ENCODE measurements at places on chromosomes 3 and 15.

- no peak for DNase-seq
Measured at GRCh38 chr3:42802876-42803413, 1.3 kb downstream of the HIGD1A start.

- DNase-seq = no peak
Measured at GRCh38 chr15:43774062-43774461, 2.7 kb downstream of the ELL3 start.

- DNase-seq = no peak
Measured at GRCh38 chr15:29652595-29652994, 169.7 kb downstream of the TJP1 start.

DNA sequence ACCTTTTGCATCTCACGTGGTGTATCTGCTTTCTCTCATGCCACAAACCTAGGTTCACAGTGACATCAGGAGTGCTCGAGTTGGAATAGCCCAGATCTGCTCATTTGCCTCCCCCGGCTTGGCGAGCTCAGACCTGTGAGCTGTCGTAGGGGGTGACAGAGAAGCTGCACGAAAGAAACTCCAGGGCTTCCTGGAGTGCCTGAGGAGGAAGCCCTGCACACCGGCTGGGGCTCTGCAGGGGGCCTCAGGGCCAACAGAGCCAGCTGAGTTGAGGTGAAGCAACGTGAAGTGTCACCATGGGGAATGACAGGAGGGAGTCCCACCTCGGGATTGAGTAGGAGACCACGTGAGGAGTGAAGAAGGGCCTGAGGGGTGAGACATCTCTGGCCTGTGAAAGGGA lies 62.5 kb downstream of the RPN1 start:
- DNase-seq = no peak

- no peak for DNase-seq
Measured at GRCh38 chr3:124303305-124303910, 311.5 kb upstream of the ROPN1 start.

DNA sequence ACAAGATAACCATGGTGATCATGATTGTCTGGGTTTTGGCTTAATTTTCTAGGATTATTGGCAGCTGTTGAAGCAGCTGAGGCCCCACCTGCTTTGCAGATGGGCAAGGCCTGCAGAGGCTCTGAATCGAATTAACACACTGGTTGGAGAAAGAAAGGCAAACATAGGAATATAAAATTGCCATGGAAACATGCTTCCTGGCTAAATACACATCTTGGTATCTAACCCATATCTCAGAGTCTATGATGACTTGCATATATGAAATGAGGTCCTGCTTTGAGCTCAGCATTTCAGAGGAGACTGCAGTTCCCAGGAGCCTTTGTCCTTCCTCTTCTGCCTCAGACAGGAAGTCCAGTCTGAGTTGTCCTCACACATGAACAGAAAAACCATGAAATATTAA lies 24.3 kb upstream of the SV2B start:
- no peak for DNase-seq

DNA sequence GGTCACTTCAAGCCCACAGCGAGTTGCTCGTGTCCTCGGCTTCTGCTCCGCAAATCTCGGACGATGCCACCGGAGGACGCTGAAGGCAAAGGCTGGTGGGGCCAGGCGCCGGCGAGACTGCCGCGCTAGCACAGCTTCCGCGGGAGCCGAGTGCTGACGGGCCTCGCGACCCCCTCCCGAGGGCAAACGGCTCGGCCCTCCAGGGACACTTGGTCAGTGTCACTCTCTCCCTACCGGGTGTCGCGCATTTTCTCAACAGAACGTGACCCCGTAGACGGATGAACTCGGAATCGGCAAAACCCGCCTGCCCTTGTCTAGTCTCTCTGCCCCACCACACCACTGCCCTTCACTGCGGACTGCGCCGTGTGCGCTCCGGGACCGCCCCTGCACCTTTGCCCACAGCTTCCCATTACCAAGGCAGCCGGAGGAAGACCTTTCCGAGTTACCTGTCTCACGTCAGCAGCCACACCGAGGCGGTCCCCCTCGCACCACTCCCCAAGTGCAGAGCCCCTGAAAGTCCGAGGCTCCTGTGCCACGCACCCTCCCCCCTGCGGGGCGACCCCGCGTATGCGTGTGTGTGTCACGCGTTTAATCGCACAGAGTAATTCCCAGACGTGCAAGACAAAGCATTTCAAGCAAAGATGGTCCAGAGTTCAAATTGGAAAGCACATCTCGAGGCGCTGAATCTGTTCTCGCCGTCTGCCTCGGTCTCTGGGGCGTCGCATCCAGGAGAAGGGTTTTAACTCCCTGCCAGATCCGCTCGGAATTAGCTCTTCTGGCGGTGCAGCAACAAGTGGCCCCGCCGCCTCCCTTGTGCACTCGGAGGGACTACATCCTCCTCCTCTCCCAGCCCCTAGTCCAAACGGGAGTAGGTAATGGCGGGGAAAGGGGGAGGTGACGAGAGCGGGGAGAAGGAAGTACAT lies 245.0 kb upstream of the TOPAZ1 start:
- no peak for DNase-seq

DNA sequence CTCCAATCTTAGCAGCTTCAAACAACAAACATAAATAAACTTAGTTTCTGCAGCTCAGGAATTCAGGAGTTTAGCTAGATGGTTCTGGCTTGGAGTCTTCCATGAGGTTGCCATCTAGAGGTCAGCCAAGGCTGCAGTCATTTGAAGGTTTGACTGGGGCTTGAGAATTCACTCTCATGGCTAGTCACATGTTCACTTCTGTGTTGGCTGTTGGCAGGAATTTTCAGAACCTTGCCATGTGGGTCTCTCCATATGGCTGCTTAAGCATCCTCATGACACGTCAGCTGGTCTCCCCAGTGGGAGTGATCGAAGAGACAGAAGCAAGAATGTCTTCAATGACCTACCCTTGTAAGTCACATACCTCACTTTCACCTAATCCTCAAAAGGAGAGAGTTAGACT lies 269.2 kb upstream of the CNTN3 start:
- DNase-seq = no peak

DNA sequence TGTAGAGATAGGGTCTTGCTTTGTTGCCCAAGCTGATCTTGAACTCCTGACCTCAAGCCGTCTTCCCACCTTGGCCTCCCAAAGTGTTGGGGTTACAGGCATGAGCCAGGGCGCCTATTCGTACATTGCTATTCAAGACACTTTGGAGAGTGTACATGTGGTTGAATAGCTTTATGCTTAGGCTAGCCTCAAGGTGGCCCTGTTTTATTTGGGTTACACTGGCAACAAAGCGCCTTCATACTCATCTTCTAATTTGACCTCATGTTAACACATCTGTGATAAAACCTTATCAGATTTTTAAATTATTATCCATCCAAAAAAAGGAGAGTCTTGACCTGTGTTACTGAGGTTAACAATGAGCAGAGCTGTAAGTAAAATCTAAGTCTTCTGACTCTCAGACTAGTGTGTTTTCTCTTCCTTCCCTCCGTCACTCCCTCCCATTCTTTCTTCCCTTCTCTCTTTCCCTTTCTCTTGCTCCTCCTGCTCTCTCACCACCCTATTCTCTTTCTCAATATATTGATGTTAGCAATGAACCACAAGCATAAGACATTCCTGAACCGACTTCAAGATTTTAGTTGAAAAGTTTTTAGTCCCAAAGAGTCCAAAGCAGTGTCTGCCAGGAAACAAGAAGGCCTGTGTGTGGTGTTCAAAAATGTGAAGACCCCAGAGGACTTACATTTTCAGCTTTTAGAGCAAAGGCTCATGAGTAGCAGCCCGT lies 603.7 kb upstream of the CFAP20DC start:
- DNase-seq = no peak

GRCh38 chr3:8255725-8256124 lies 245.9 kb upstream of the LMCD1 start:
- no peak for DNase-seq

DNA sequence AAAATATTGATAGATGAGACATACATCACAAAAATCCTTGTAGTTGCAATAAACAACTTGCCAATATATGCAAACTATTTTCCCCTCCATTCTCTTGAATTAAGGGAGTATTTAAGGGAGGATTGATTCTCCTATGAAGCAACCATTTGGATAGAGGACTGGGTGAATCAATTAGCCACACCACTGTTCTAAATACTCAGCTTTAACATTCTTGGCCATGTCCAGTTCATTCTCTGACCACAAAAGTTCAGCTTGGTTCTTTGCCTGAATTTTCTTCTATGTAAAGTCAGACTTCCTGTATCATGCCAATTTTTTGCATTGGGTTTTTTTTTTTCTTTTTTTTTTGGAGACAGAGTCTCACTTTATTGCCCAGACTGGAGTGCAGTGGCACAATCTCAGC lies 15.8 kb upstream of the SEC11A start:
- DNase-seq = no peak

DNA sequence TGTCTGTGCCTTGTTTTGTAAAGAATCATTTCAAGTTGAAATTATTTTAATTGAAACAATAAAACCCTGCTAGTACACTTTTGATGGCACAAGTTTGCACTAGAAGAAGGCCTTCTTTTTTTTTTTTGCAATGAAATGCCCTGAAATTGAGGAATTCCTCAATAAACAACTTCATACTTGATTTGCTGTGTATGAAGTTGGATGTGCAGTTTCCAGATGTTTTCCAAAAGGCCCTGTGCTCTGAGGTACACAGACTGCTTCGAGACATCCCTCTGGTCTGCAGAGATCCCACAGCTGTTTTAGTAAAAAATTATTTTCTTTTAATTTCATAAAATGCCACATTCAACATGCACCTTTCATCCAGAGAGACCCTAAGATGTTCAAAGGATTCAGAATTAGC lies 48.9 kb downstream of the HES1 start:
- DNase-seq = no peak

GRCh38 chr15:39132070-39132469 lies 448.8 kb upstream of the THBS1 start:
- DNase-seq = no peak

DNA sequence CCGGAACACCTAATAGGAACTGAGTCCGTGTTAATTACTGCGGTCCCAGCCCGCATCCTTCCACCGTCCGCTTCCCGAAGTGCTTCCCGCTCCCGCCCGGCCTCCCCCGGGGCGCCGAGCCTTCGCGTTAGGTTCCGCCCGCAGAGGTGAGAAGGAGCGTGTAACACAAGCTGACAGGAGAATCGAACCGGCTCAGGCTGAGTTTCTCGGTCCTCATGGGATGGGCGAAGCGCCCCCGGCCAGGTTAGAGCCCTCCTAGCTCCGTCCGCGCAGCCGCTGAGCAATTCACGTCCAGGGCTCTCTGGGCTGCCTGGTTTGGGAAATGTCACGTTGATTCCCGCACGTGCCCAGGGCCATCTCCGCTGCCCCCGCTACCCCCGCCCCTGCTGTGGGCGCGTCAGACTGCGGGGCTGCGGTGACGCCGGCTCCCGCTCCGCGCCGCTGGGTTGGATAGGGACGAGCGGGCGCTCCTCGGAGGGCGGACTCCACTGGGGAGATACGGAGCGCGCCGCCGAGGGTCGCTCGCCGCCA lies 954 bp downstream of the CLDN11 start:
- DNase-seq = no peak

- no peak for DNase-seq
Measured at GRCh38 chr3:53073553-53074365, 27.9 kb upstream of the SFMBT1 start.

- no peak for DNase-seq
Measured at GRCh38 chr3:190260301-190260700, 61.9 kb downstream of the CLDN1 start.

GRCh38 chr3:196639483-196640296 lies at the start of gene NRROS:
Gene NRROS, plus strand, starts transcription at chr3:196639694. Its CDS starts 14,846 bp downstream, at chr3:196654540.
- peak; percentile 53 for DNase-seq
